ENCODE measurements at places on chromosomes 3 and 15.
A peak's percentile ranks its signal among the peaks of the same experiment; 100 is the strongest.

GRCh38 chr3:20405231-20405630, 219.2 kb upstream of the SGO1 start:
- no peaks in the 10 kb centered on the region for H3K36me3 ChIP-seq
- H3K4me1 ChIP-seq = no peaks in the 10 kb centered on the region

DNA sequence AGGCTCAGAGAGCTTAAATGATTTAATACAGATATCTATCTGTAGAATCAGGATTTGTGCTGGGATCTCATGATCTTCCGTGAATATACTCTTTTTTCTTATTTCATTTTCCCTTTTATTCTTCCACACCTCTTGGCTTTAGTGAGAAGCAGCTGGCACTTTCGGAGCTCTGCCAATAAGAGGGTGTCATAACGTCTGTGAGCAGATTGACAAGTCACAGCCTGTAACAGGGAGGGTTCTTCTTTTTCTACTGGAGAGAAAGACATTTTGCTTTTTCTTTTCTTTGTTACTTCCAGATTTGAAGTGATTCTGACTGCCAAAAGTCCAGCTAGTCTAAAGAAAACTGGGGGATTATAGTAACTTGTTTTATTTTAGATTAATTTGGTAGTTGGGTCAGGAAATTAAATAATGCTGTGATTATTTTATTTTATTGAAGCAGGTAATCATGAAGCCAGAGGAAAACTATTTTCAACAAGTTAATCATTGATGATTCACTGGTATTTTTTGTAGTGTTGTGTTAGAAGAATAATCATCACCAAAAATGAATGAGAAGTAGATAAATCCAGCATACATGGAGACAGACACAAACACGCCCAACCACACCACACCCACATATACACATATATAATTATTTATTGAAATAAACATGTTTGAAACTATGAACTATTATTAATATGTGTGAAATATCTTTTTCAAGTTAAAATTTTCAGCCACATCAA, 69.8 kb downstream of the TNFAIP8L3 start:
- H3K36me3 ChIP-seq = no peaks in the 10 kb centered on the region
- H3K27ac ChIP-seq = no peak overlapping the region
- no peak overlapping the region for H3K4me3 ChIP-seq
- no peaks in the 10 kb centered on the region for H3K4me1 ChIP-seq
- no peaks in the 10 kb centered on the region for H3K27me3 ChIP-seq

- H3K27me3 ChIP-seq = no peaks in the 10 kb centered on the region
- H3K4me3 ChIP-seq = peak overlapping the region; percentile 20
- H3K27ac ChIP-seq = peak overlapping the region; percentile 45
- H3K36me3 ChIP-seq = no peaks in the 10 kb centered on the region
Measured at GRCh38 chr3:81045976-81046375, 715.5 kb downstream of the GBE1 start.

DNA sequence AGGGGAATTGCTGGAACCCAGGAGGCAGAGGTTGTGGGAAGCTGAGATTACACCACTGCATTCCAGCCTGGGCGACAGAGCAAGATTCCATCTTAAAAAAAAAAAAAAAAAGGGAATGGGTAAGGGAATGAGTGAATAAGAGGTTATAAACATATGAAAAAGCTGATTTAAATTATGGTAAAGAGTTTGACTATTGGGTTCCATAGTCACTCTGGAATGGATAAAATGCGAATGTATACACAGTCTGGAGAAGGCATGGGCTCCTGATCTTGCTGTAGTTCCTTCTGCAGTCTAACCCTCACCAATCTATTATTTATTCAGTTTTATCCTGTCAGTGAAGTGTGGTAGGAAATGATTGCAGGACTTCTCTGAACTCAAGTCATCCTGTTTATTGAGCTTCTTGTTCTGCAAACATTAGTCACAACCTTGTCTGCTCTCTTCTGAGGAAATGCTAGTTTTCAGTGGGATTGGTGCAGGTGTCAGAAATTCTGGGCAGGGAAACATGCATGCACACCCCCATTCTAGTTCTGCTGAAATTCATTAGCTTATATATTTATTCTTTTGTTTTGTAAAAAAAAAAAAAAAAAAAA, 190.9 kb upstream of the CFAP20DC start:
- H3K36me3 ChIP-seq = no peaks in the 10 kb centered on the region
- H3K27me3 ChIP-seq = no peaks in the 10 kb centered on the region
- H3K4me3 ChIP-seq = no peak overlapping the region
- DNase-seq = no peak
- H3K27ac ChIP-seq = no peak overlapping the region

- no peak overlapping the region for H3K4me3 ChIP-seq
- DNase-seq = no peak
- H3K36me3 ChIP-seq = no peaks in the 10 kb centered on the region
- no peaks in the 10 kb centered on the region for H3K27me3 ChIP-seq
Measured at GRCh38 chr3:186081678-186082077, 27.2 kb downstream of the ETV5 start.

DNA sequence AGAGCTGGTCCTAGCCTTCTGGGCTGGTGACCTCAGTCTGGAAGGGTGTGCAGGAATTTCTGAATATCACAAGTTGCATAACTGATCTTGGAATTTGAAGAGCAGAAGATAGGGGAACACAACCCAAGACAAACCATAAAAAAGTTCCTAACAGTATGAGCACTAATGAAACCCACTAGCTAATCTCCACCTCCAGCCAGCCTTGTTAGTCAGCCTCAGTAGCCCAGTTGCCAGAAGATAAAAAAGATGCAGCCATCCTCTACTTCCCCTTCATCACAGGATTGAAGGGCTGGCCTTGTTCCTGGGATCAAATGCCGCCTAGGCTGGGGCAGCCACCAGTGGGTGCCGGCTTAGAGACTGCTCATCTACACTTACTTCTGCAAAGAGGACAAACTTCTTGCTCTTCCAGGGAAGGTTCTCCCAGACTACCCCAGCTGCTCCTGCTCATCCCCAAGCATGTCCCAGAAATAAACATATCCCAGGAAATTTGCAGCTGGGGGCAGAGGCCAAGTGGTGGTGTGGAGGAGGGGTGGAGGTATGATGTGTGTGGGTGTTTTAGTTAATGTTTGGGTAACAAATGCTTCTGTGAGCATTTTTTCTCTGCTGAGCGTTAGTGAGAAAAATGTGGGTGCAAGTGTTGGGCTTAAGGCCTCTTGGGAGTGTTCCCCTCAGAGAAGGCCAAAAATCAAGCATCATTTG, 9.2 kb upstream of the ITGA11 start:
- no peaks in the 10 kb centered on the region for H3K36me3 ChIP-seq
- no peaks in the 10 kb centered on the region for H3K4me1 ChIP-seq
- DNase-seq = no peak
- no peak overlapping the region for H3K27ac ChIP-seq

DNA sequence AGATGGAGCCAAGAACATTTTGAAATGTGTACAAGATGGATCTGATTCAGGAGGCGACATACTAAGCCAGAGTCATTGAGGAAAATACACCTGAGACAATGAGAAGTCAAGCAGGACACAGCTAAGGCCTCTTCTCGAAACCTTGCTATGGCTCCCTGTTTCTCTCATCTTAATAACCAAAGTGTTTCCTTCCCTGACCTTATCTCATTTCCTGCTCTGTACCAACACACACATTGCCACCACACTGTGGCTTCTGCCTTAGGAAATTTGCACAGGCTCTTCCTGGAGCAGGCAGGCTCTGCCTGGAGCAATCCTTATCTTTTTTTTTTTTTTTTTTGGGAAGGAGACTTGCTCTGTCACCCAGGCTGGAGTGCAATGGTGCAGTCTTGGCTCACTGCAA, 36.6 kb downstream of the OXSM start:
- no peaks in the 10 kb centered on the region for H3K36me3 ChIP-seq
- no peaks in the 10 kb centered on the region for H3K27me3 ChIP-seq
- no peak for DNase-seq
- H3K4me3 ChIP-seq = no peak overlapping the region
- peaks cover 23% of the 10 kb centered on the region for H3K4me1 ChIP-seq
- no peak overlapping the region for H3K27ac ChIP-seq

DNA sequence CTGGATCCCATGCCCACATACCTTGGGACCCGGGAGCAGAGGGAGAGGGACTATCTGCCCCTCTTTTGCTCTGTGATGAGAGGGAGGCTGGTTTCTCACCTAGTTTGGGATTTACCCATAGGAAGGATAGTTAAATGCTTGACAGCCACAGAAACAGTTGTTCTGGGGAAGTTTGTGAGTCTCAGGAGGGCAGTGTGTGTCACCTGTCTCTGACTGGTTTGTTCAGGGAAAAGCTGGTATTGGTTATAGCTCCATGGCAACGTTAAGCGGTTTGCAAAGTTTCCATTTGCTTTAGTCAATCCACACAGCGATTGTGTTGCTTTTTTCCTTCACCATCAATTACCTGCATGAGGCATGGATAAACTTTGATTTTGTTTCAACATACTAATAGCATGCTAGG, 3.7 kb upstream of the TMED3 start:
- no peak for DNase-seq
- H3K27me3 ChIP-seq = no peaks in the 10 kb centered on the region
- no peak overlapping the region for H3K27ac ChIP-seq
- peaks cover 4% of the 10 kb centered on the region for H3K4me1 ChIP-seq

- no peak overlapping the region for H3K27ac ChIP-seq
- DNase-seq = no peak
- no peaks in the 10 kb centered on the region for H3K27me3 ChIP-seq
- H3K4me1 ChIP-seq = no peaks in the 10 kb centered on the region
Measured at GRCh38 chr3:146638718-146639117, 33.6 kb upstream of the PLSCR5 start.

- no peaks in the 10 kb centered on the region for H3K36me3 ChIP-seq
- H3K4me3 ChIP-seq = no peak overlapping the region
- H3K4me1 ChIP-seq = no peaks in the 10 kb centered on the region
Measured at GRCh38 chr15:100763835-100764750, 115.5 kb upstream of the ALDH1A3 start.

GRCh38 chr3:197206913-197207312, 91.5 kb downstream of the DLG1 start:
- no peak overlapping the region for H3K4me3 ChIP-seq
- no peaks in the 10 kb centered on the region for H3K36me3 ChIP-seq
- H3K27ac ChIP-seq = no peak overlapping the region
- H3K27me3 ChIP-seq = no peaks in the 10 kb centered on the region

- H3K36me3 ChIP-seq = no peaks in the 10 kb centered on the region
- DNase-seq = no peak
- no peak overlapping the region for H3K4me3 ChIP-seq
- no peaks in the 10 kb centered on the region for H3K27me3 ChIP-seq
- no peaks in the 10 kb centered on the region for H3K4me1 ChIP-seq
- H3K27ac ChIP-seq = no peak overlapping the region
Measured at GRCh38 chr15:65939901-65940617, 70.8 kb downstream of the RAB11A start.

- no peak for DNase-seq
- no peak overlapping the region for H3K4me3 ChIP-seq
- no peaks in the 10 kb centered on the region for H3K36me3 ChIP-seq
- no peaks in the 10 kb centered on the region for H3K27me3 ChIP-seq
- H3K4me1 ChIP-seq = no peaks in the 10 kb centered on the region
Measured at GRCh38 chr3:97197083-97197482, 382.7 kb downstream of the EPHA6 start.

GRCh38 chr3:64164349-64164748, 60.9 kb downstream of the PRICKLE2 start:
- H3K4me3 ChIP-seq = no peak overlapping the region
- H3K27ac ChIP-seq = no peak overlapping the region
- H3K4me1 ChIP-seq = peaks cover 36% of the 10 kb centered on the region
- no peaks in the 10 kb centered on the region for H3K27me3 ChIP-seq

DNA sequence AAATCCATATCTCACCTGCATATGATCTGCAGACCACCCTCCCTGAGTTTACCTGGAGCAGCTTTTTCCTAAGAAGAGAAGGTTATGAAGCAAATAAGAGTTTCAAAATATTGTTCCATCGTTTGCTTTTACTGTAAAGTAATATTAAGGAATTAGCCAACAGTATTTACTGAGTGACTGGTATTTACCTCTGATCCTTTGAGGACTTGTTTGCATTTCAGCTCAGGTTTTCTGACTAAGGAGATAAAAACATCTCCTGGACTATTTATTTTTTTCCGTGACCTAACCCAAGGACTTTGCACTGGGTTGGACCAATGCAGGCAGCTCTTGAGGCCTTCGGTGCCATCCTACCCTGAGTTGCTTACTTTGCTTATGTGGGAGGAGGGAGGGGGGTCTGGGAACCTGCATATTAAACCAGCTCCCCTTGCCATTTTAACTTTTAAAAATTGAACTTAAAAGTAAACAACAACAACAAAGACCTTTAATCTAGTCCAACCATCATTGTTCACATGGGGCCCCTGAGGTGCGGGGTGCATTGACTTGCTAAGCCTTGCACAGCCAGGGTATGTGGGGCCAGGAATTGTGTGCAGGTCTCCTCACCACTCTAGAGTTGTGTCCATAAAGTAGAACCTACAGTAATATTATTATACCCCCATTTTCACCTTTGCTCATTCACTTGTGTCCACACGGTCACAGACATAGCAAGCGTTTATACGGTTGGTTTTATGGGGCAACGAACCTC, 39.3 kb downstream of the TRAK1 start:
- no peaks in the 10 kb centered on the region for H3K27me3 ChIP-seq
- no peak for DNase-seq
- H3K36me3 ChIP-seq = no peaks in the 10 kb centered on the region
- no peak overlapping the region for H3K4me3 ChIP-seq

DNA sequence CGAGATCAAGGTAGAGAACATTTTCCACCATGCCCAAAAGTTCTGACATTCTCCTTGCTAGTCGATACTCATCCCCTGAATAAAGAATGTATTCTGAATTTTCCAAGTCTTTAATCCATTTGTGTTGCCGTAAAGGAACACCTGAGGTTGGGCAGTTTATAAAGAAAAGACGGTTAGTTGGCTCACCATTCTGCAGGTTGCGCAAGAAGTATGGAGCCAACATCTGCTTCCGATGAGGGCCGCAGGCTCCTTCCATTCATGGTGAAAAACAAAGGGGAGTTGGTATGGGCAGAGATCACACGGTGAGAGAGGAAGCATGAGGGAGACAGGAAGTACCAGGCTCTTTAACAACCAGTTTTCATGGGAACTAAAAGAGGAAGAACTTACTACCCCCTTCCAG, 121.2 kb downstream of the DCLK3 start:
- DNase-seq = no peak
- H3K27ac ChIP-seq = no peak overlapping the region
- H3K4me1 ChIP-seq = no peaks in the 10 kb centered on the region
- no peaks in the 10 kb centered on the region for H3K27me3 ChIP-seq
- no peaks in the 10 kb centered on the region for H3K36me3 ChIP-seq

DNA sequence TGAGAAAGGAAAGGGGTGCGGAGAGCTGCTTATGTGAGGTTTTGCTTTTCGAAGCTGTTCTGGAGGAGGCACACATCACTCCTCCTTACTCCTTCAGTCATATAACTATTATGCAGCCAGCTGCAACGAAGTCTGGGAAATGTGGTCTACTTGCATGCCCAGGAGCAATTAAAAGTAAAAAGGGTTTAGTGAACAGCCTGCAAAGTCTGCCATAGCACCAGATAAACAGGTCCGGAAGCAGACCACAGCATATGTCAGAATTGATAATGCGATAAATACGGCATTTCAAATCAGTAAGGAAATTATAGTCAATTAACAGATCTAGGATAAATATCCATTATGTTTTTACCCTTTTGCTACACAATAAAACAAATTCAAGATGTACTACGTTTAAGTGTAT, 99.5 kb downstream of the POLR2M start:
- DNase-seq = no peak
- no peaks in the 10 kb centered on the region for H3K27me3 ChIP-seq
- H3K27ac ChIP-seq = no peak overlapping the region
- no peaks in the 10 kb centered on the region for H3K36me3 ChIP-seq
- H3K4me3 ChIP-seq = no peak overlapping the region

- no peaks in the 10 kb centered on the region for H3K36me3 ChIP-seq
- no peak overlapping the region for H3K27ac ChIP-seq
- no peaks in the 10 kb centered on the region for H3K4me1 ChIP-seq
- DNase-seq = no peak
- no peak overlapping the region for H3K4me3 ChIP-seq
Measured at GRCh38 chr3:111362381-111363009, 179.5 kb upstream of the CD96 start.

GRCh38 chr3:154310840-154311239, 13.4 kb downstream of the DHX36 start:
- H3K4me1 ChIP-seq = no peaks in the 10 kb centered on the region
- H3K4me3 ChIP-seq = no peak overlapping the region
- no peak for DNase-seq

Data from MM.1S (cell line).